ENCODE measurements at places on chromosomes 5 and 9. TPM values are rescaled to one million over a fixed set of nuclear protein-coding genes. Genes with fewer than 3 reads are reported as not detected.

Gene PCDHGA6
- 2.2 TPM for total RNA-seq

Gene CAVIN4
- total RNA-seq, result 2.0 TPM

Gene SPINK7
- not detected for total RNA-seq

Gene APBA1
- total RNA-seq, result 4.2 TPM

Gene CXCL14
- not detected for total RNA-seq

Gene SLC4A9
- not detected for total RNA-seq

Gene PCDHGC5
- 0.94 TPM for total RNA-seq

Gene CCNO
- total RNA-seq, result 0.09 TPM

Gene IFNK
- total RNA-seq, result not detected

Gene SMC5
- 28.1 TPM for total RNA-seq

Gene TEX48
- total RNA-seq, result not detected

Gene TRIP13
- 34.1 TPM for total RNA-seq

Gene PFN3
- not detected for total RNA-seq

Gene FOXD4L5
- total RNA-seq, result 0.09 TPM

Gene CAMK2A
- total RNA-seq, result not detected

Gene FBXO10
- total RNA-seq, result 10.1 TPM

Gene MARCHF3
- total RNA-seq, result 59.3 TPM

Gene EQTN
- not detected for total RNA-seq

Gene CDKN2B-AS1
- total RNA-seq, result 0.75 TPM

Gene GRIA1
- total RNA-seq, result under 0.01 TPM

Gene SLC45A2
- total RNA-seq, result not detected

Gene CDX1
- not detected for total RNA-seq

Gene C5orf47
- total RNA-seq, result not detected

Gene CFAP90
- not detected for total RNA-seq

Gene FCN1
- not detected for total RNA-seq

Gene OR13C9
- total RNA-seq, result not detected

Gene POU5F2
- total RNA-seq, result 0.85 TPM

Gene GFI1B
- not detected for total RNA-seq

Measured in endothelial cell of coronary artery (primary cell).